Fibroblast of skin of left biceps (primary cell): ENCODE measurements at places on chromosomes 7 and 10.

DNA sequence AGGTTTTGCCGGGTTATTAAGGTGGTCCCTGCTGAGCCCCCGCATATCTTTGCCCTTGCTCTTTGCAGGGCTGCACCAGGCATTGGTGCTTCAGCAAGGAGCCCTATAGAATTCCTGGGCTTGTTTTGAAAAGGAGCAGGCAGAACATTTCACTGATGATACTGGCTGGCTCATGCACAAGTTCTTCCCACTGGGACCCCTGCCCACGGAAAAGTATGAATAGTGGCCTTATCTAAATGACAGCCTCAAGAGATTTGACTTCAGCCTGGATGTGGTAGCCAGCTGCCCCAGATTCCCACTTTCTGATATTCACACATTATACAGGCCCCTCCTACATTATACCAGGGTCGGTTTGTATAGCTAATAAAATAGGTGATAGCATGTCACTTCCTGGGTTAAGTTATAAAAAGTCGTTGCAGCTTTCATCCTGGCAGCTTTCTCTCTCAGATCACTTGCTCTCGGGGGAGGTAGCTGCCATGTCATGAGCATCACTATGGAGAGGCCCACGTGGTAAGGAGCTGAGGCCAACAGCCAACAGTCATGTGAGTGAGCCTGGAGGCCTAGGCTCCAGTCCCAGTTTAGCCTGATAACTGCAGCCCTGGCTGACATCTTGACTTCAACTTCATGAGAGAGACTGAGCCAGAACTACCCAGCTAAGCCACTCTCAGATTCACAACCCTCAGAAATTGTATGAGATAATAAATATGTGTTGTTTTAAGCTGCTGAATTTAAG, 16.8 kb upstream of the CRTAC1 start:
- DNase-seq: no peak

DNA sequence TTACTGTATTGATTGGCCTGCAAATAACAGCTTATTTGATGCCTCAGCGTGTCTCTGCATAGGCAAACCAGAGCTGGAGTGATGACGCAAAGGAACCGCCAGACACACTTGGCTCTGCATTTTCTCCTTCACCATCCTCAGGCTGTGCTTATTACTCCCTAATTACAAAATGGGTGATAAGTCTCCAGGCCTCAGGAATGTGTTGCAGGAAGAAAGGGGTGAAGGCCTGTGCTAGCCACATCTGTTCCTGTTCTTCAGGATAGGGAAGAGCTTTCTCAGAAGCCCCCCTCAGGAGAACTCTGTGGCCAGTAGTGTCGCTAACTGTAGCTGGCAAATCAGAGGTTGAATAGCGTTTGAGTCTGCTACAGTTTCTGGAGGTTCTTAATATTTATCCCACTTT, 5.1 kb downstream of the TDRD1 start:
- DNase-seq: no peak

DNA sequence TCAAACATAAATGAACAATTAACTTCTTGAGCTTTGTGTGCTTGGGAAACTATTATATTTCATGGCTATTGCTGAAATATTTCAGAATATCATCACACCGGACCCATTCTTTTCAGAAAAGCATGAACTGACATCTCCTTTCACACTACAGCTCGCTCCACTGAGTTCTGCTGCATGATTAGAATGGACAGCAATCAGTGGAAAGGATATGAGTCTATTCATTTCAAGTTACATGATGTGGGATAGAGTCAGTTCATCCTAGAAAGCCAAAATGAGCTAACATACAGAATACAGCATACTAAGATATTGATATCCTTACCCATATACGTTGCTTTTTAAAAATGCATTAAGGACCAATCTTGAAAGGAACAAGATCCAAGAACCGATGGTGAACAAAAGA, 1.1 kb upstream of the FAM53B start:
- DNase-seq: no peak

DNA sequence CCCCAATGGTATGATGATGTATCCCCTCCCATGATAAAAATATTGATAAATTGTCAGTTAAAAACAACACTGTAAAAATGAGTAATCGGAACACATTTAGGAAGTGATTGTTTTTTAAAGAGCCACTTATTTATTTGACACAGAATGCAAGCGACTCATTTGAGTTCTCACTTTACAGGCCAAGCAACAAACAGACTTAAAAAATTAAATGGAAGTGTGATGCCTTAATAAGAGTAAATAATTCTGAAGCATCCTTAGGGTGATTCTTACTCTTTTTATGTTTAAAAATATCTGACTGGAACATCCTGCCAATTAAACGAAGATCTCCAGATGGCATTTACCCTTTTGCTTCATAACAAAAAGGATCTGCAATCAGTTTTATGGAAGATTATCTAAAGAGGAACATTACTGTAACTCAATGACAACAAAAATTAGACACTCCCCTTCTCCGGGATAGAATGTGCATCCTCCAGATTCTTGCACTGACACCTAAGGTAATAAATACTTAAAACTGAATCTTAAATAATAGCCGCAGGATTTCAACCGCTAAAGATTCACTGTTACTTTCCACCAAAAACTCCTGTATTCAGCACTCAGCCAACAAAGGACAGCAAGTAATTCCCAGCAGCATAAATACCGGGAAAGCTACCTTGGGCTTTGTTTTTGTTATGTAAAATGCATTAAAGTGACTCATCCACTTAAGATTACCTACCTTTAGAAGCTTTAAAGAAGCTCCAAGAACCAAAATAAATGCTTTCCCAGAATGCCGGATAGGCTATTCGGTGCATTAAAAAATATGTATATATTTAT, 1.7 kb downstream of the CACNA2D1 start:
- DNase-seq: no peak

DNA sequence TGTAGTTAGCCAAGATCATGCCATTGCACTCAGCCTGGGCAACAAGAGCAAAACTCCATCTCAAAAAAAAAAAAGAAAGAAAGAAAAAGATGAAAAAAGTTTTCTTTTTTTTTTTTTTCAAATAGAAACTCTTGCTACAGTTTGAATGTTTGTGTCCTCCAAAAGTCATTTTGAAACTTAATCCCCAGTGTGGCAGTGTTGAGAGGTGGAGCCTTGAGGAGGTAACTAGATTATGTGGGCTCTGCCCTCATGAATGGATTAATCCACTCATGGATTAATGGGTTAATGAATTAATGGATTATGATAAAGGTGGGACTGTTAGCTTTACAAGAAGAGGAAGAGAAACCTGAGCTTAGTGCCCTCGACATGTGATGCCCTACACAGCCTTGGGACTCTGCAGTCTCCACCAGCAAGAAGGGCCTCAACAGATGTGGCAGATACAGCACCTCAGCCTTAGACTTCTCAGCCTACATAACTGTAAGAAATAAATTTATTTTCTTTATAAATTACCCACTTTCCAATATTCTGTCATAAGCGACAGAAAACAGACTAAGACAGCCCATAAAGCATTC, 25.1 kb downstream of the CPEB3 start:
- DNase-seq: no peak

DNA sequence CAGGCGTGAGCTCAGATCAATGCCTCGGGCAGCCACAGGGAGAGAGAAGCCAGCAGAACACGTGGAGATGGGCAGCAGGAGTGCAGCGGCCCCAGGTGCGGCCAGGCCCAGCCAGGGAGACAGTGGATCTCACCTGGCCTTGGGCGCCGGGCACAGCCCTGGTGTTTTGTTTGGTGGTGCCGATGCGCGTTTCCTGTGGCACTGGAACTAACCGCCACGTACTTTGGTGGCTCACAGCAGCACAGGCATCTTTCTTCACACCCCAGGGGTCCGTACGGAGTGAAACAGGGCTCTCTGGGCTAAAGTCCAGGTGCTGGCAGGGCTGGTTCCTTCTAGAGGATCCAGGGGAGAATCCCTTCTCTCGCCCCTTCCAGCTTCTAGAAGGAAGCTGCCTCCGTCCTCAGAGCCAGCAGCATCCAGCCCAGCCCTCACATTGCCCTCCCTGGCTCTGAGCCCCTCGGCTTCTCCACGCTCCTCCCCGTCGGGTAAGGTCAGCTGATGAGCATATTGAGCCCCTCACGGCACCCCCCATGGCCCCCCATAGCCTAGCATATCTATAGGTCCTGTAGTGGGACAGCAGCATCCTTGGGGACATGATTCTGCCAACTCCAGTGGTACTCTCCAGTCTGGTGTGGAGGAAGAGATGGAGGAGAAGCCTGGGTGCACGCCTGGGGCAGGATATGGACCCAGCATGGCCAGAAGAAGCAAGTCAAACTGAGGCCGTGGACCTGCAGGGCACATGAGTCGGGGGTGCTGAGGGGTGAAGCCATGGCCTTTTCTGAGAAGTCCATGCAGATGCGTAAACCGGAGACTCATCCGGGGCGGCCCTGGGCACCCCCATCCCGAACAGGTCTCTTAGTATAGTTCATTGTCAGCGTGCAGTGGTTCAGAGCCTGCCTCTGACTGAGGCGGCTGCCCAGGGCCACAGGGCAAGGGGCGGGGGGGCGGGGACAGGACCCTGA, 43.4 kb upstream of the PPP2R2D start:
- DNase-seq: no peak

- DNase-seq: no peak
Observed at GRCh38 chr10:110010486-110011378, 2.9 kb downstream of the ADD3 start.

- DNase-seq: no peak
Observed at GRCh38 chr10:126921974-126922525, 16.8 kb downstream of the DOCK1 start.
